Activated T-cell treated with anti-CD3 and anti-CD28 coated beads for 24 hours (primary cell): ENCODE measurements at places on chromosomes 16 and 17.
A peak's percentile ranks its signal among the peaks of the same experiment; 100 is the strongest.

GRCh38 chr16:65453646-65454045 lies 331.8 kb upstream of the CDH11 start:
- no peak for DNase-seq

GRCh38 chr17:76178124-76178523 lies 37.1 kb upstream of the FOXJ1 start:
- no peak for DNase-seq

DNA sequence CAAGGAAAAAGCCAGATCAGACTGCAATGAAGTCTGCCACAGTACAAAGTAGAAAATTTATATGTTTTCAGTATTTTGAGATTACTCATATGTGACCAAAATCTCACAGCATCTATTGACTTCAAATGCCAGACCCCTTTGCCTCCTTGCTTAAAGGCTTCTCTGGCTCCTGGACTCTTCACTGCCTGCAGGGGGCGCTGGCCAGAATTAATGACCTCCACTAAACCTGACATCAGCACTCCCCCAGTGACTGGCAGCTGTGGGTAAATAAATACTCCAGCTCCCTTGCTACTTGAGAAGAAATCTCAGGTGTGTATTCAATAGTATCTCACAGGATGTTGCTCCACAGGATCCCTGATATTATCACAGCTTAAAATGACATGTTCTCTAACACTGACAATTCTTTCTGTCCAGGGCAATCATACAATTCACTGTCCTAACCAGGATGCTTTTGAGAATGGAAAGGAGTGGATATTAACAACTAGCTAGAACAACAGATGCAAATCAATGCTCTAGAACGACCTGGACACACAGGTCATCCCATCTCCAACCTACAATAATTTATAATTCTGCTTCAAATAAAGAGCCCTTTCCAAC lies 4.0 kb downstream of the BECN1 start:
- DNase-seq = peak; percentile 52

DNA sequence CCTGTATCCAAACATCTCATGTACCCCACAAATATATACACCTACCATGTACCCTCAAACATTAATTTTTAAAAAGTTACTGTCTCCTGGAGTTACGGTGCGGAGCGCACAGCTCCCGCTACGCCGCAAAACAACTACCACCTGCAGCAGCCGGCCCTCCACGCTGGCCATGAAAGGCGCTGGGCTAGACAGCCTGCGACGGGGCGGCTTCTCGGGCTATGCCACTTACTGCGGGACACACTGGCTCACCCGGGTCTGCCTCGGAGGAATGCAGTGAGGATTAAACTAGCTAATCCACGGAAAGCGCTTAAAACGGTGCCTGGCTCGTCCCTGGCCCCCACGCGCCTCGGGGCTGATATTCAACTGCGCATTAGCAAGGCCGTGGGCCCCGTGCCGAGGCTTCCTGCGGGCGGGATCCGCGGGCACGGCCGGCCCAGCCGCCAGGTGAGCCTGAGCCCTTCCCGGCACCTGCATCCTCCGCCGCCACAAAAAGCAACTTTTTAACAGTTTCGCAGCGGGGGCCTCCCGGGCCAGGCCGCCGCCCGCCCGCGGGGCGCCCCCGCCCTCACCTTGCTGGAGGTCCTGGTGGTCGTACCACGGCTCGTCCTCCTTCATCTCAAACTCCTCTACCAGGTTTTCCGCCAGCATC lies 633 bp downstream of the CDR2 start:
- DNase-seq = peak; percentile 32

GRCh38 chr17:13490906-13491482 lies 110.7 kb downstream of the HS3ST3A1 start:
- no peak for DNase-seq

DNA sequence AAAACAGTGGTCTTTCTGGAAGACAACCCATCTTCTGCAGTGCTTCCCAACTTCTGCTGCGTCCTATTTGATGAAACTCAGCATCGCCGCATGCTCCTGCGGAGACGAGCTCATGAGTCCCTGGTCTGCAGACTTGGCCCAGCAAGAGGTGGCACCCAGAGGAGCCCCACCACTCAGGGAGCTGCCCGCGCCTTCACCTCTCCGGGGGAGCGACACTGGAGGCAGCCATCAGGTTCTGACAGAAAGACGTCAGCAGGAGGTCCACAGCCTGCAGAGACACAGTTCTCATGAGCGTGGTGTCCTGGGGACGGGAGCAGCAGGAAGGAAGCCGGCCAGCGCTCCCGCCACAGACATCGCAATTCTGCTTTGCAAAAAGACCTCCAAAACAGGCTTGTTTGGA lies 46.1 kb downstream of the FANCA start:
- no peak for DNase-seq

DNA sequence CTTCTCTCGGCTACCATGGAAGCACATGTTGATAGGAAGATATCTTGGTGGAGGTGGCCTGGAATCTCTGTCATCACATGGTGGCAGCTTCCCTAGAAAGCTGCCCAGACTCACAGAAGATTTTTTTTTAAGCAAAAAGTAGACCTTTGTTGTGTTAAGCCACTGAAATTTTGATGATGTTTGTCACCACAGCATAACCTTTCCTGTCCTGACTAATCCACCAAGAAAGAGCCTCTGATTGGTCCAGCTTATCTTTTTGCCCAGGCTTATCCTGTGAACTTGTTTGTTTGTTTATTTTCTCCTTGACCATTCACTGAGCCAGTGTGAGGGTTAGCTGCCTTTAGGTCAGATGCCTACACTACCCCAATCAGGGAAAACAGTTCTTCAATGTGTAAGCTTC lies 96.5 kb upstream of the LHX1 start:
- no peak for DNase-seq

GRCh38 chr16:55592306-55592705 lies 25.8 kb downstream of the CAPNS2 start:
- DNase-seq = no peak

GRCh38 chr17:50440172-50440837 lies 14.3 kb downstream of the ACSF2 start:
- DNase-seq = no peak

DNA sequence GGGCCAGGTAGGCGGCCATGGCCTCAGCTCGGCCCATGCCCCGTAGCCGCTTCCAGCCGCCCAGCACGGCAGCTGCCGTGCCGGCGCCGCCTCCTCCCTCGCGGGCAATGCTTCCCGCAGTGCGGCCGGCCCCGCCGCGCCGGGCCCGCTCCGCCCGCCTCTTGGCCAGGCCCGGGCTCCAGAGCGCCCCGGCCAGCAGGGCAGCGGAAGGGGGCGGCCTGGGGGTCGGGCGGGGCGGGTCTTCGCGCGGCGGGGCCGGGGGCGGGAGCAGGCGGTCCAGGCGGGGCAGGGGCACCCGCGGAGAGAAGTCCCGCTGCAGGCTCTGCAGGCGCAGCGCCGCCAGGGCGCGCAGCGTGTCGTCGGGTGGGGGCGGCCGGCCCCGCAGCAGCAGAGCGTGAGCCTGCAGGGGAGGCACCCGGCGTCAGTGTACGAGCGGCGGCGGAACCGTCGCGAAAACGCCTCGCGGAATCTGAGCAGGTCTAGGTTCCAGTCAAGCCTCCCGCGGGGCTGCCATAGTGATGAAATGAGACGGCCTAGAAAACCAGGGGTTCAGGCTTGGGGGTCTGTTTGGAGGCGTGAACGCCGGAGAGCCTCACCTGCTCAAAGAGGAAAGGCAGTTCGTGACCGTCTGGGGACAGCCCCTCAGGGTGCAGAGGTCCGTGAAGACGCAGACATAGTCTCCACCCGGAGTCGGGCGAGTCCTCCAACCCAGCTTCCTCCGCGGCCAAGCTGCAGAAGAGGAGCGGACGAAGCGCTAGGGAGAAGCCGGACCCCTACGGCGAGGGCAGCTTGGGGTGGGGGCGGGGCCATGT lies 6.6 kb downstream of the PLEKHH3 start:
- DNase-seq = no peak

DNA sequence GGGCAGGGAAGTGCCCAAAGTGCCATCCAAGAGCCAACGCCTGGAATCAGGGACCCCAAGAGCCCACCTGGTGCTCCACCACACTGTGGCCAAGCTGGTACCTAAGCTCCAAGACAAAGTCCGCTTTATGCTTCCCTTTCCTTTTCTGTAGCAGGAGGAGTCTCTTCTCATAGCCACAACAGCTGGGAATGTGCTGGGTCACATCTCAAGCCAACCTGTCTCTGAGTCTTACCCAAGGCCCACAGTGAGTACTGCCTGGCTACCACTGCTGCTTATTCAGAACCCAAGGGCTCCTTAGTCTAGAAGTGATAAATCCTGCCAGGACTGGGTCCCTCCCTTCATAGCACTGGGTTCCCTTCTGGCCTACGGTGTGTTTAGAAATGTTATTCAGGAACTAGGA lies 49.8 kb downstream of the ERCC4 start:
- no peak for DNase-seq
